ENCODE measurements at places on chromosomes 6 and 20. TPM values are rescaled to one million over a fixed set of nuclear protein-coding genes. Genes with fewer than 3 reads are reported as not detected.

The MACROD2 gene
- 1.6 TPM for total RNA-seq

DNA sequence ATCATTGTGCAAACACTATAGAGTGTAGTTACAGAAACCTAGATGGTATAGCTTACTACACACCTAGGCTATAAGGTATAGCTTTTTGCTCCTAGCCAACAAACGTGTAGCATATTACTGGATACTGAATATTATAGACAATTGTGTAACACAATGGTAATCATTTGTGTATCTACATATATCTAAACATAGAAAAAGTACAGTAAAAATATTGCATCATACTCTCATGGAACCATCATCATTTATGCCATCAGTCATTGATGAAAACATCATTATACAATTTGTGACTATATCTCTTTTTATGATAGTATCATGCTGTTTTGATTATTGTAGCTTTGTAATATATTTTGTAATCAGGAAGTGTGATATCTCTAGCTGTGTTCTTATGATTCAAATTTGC, 21.0 kb upstream of the HCRTR2 start:
- no peaks in the 10 kb centered on the region for H3K27me3 ChIP-seq
- no peaks in the 10 kb centered on the region for H3K36me3 ChIP-seq
- H3K4me3 ChIP-seq, result no peak overlapping the region
- DNase-seq, result no peak
- H3K4me1 ChIP-seq, result no peaks in the 10 kb centered on the region

DNA sequence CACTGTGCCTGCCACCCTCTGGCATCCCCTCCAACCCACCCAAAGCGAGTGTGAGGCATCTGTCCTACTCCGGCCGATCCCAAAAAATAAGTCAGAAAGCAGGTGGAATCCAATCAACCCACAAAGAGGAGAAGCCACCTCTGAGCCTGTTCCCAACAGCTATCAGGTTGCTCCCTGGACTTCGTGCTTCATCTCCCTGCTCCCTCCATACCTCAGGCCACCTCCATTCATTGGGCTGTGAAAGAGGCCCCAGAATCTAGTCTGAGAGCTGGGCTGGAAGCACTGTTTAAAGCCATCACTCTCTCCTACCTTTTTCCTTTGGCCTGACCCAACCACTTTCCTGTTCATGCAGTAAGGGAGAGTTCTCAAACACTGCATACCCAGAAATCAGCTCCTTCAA, 106.1 kb downstream of the ZMYND8 start:
- H3K4me3 ChIP-seq, result no peak overlapping the region
- no peaks in the 10 kb centered on the region for H3K27me3 ChIP-seq
- no peaks in the 10 kb centered on the region for H3K4me1 ChIP-seq
- DNase-seq, result no peak
- H3K27ac ChIP-seq, result no peak overlapping the region

- no peaks in the 10 kb centered on the region for H3K36me3 ChIP-seq
- H3K27me3 ChIP-seq, result no peaks in the 10 kb centered on the region
- H3K4me1 ChIP-seq, result peaks cover 23% of the 10 kb centered on the region
- DNase-seq, result peak; percentile 95
- H3K4me3 ChIP-seq, result no peak overlapping the region
These were observed 35.8 kb upstream of the SHLD1 start for GRCh38 chr20:5714261-5715041.

DNA sequence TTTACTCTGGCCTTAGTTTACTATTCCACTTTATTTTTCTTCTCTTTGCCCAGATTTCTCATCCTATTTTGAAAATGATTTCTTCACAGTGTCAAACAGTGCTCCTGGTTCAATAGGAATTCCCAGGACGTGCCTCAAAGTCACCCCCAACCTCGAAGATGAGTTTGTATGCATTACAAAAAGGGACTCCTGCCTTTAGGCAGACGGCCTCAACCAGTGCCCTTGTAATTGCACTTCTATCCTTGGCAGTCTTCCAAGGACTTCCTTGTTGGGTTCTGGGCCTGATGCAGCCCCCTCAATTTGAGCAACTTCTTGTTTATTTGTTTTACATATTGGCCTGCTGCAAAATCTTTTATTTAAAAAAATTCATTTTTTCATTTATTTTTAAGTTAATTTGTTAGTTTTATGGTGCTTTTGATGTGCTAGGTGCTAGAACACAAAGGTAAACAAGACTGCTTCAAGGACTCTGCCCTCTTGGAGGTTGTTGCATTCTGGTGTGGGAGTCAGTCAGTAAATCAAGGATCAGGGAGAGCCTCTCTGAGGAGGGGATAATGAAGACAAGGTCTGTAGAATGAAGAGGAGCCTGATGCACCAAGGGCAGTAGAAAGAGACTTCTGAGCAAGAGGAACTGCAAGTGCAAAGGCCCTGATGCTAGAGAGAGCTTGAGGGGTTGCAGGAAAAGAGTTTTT, 181.5 kb upstream of the LAMP5 start:
- H3K4me1 ChIP-seq, result no peaks in the 10 kb centered on the region
- H3K27ac ChIP-seq, result no peak overlapping the region
- no peaks in the 10 kb centered on the region for H3K27me3 ChIP-seq
- no peak overlapping the region for H3K4me3 ChIP-seq
- no peaks in the 10 kb centered on the region for H3K36me3 ChIP-seq

- no peak overlapping the region for H3K27ac ChIP-seq
- H3K4me3 ChIP-seq, result no peak overlapping the region
- H3K27me3 ChIP-seq, result no peaks in the 10 kb centered on the region
- no peak for DNase-seq
These were observed 61.4 kb downstream of the IL22RA2 start for GRCh38 chr6:137112067-137112355.

DNA sequence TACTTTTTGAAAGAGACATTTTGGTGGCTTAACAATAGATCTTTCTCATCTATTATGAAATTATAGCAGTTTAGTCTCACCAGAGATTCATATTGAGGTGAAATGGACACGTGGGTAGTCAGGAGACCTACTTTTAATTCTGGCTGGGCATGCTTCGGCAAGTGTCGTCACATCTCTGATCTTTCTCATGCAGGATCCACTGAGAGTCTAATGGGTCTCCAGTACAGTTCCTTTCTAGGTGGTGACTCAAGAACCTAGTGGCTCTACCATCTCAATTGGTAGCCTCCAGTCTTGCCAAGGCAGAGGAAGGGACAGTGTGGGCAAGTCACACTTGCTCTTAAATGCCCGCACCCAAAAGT, 94.9 kb downstream of the KCNB1 start:
- no peaks in the 10 kb centered on the region for H3K4me1 ChIP-seq
- no peaks in the 10 kb centered on the region for H3K36me3 ChIP-seq
- H3K27me3 ChIP-seq, result no peaks in the 10 kb centered on the region
- no peak overlapping the region for H3K4me3 ChIP-seq
- H3K27ac ChIP-seq, result no peak overlapping the region
- DNase-seq, result no peak

DNA sequence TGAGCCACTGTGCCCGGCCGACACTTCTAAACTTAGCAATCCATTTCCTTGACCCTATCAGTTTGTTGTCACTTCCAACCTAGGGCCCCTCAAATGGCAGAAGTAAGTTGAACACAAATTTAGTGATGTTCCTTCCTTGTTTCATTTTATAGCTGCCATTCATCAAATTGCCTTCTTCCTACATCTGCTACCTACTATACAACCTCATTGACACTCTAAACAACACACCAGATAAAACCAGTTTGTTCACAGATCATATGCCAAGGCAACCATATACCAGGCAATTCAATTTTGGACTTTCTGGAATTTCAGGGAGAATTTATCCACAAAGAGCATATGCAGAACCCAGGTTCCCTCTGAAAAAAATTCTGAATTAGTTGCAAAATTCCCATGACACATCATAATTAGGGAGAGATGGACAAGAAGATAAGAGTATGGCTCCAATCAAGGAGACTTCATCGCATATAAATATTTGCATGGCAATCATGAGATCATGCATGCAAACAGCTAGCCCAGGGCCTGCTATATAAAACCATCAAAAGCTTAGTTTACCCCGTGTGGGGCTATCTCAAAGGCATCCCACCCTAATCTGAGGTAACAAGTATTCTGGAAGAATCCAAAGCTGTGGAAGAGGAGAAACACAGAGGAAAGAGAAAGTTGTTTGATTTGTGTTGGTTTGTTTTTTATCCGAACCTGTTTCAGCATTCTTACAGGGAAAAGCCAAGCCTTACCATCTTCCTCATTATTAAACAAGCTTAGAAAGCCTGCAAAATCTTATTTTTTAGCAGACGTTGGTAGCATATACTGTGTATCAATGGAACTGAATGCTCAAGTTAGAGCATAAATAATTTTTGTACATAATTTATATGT, 132.8 kb upstream of the TNFAIP3 start:
- no peak overlapping the region for H3K4me3 ChIP-seq
- peaks cover 46% of the 10 kb centered on the region for H3K4me1 ChIP-seq
- no peak for DNase-seq

- no peaks in the 10 kb centered on the region for H3K36me3 ChIP-seq
- no peaks in the 10 kb centered on the region for H3K27me3 ChIP-seq
- peaks cover 27% of the 10 kb centered on the region for H3K4me1 ChIP-seq
These were observed 58.0 kb downstream of the SULF2 start for GRCh38 chr20:47727170-47727880.
